ENCODE measurements at places on chromosomes 4 and X.

GRCh38 chr4:41857226-41857641 lies 78.0 kb upstream of the TMEM33 start:
- no peak for DNase-seq

GRCh38 chr4:82611527-82611926 lies 49.7 kb upstream of the TMEM150C start:
- no peak for DNase-seq

- DNase-seq, result no peak
These were observed 543.0 kb downstream of the SPRY1 start for GRCh38 chr4:123939621-123940020.

- no peak for DNase-seq
These were observed 93.4 kb downstream of the TMA16 start for GRCh38 chr4:163587867-163588266.

GRCh38 chr4:31518796-31519250 lies 798.7 kb downstream of the PCDH7 start:
- no peak for DNase-seq
